ENCODE measurements at places on chromosomes 1 and 21. TPM values are rescaled to one million over a fixed set of nuclear protein-coding genes. Genes with fewer than 3 reads are reported as not detected.

DNA sequence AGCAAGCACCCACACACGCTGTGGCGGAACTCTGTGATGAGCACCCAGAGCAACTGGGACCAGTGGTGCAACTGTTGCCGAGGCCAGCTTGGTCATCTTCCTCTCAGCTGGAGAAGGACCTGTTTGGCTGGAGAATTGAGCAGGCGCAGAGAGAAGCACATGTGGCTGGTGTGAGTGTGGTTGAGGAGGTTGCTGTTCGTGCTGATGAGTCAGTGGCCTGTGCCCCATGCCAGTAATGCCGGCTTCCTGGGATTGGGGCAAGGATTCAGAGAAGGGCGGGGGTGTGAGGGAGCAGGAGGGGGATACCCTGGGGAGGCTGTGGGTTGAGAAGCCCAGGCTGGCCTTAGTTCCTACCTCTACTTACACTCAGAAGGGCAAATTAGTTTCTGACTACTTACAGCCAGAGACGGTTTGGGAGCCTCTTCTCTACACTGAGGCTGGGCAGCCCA lies 57.5 kb upstream of the EPS8L3 start:
- DNase-seq = no peak
- H3K27me3 ChIP-seq = no peaks in the 10 kb centered on the region
- no peak overlapping the region for H3K4me3 ChIP-seq
- peaks cover 3% of the 10 kb centered on the region for H3K36me3 ChIP-seq
- H3K27ac ChIP-seq = no peak overlapping the region
- peaks cover 3% of the 10 kb centered on the region for H3K4me1 ChIP-seq

- H3K27ac ChIP-seq = no peak overlapping the region
- H3K27me3 ChIP-seq = peaks cover 3% of the 10 kb centered on the region
- H3K4me1 ChIP-seq = peaks cover 9% of the 10 kb centered on the region
- DNase-seq = no peak
- H3K4me3 ChIP-seq = no peak overlapping the region
These were observed 21.2 kb upstream of the CHI3L1 start for GRCh38 chr1:203207751-203208150.

DNA sequence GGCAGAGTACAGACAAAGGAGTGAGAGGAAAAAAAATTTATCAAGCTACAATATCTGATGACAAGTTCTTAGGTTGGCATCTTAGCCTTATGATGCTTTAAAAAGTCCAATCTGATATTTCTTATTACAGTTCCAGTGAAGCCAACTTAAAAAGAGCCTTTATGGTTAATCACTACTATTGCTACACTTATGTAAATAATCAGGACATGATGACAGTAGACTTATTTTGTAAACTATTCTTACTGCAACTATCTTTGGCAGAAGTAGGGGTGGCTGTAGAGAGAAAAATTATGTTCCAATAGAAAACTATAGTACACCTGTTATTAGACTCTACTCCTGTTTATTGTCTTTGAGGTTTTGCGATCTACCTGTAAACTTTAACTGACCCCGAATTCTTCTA lies 25.8 kb upstream of the NUF2 start:
- H3K4me3 ChIP-seq = no peak overlapping the region
- DNase-seq = no peak
- peaks cover 24% of the 10 kb centered on the region for H3K4me1 ChIP-seq
- no peaks in the 10 kb centered on the region for H3K27me3 ChIP-seq

- no peak for DNase-seq
- H3K36me3 ChIP-seq = peaks cover 5% of the 10 kb centered on the region
- H3K27me3 ChIP-seq = no peaks in the 10 kb centered on the region
- H3K4me1 ChIP-seq = peaks cover 20% of the 10 kb centered on the region
These were observed 120.1 kb downstream of the AKT3 start for GRCh38 chr1:243729956-243730355.

Gene ZNF496
- total RNA-seq = 61.5 TPM

Gene AGPAT3
- total RNA-seq = 71.0 TPM
